Fibroblast of skin of right quadriceps (primary cell): ENCODE measurements at places on chromosomes 4 and X.

DNA sequence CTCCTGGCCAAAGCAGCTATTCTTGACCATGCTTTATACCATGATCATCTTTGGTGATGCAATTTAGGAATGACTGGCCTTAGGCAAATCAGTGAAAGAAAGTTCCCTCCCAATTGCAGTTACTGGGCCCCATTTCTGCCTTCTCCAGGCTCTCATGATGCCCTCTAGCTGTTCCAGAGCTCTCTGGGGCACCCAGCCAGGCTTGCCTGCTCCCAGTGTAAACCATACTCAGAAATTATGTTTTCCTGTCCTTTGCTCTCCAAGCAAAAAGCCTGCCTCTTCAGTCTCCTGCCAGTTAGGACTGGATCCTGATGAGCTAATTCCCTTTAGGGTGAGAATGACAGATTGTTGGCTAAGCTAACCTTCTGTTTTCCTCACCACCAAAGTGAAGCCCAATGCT, 85.3 kb upstream of the RBPJ start:
- peak; percentile 39 for DNase-seq

DNA sequence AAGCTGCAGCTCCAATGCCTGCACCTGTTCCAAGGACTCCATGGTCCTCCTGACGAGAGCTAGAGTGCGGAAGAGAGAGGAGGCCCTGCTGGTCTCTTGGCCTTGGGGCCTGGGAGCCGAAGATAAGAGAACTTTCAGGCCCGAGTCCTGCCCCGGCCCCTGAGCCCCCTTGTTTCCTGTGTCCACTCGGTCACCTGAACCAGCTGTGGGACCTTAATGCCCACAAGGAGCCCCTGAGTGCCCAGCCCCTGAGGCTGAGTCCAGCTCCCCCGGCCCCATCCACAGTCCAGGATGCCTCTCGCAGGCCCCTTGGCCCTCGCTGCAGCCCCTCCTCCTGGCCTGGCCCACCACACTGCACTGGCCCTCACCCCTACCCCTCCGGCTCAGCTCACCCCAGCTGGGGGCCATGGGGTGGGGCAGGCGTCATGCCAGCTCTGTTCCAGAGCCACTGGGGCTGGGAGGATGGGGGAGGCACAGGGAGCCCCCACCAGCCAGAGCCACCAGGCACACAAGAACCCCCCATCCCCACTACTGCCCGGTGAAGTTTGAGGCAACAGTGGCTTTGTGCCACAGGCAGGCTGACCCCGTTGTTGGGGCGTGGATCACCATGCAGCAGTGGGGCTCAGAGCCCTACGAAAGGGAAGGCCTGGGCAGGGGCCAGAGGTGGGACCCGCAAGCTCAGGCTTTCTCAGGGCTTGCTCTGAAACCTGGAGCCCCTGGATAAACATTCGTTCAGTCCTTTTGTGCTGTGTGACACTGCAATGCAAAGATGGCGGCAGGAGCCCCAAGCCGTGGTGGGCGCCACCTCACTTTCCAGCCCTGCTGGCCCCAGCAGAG, 14.1 kb downstream of the NAT8L start:
- no peak for DNase-seq

DNA sequence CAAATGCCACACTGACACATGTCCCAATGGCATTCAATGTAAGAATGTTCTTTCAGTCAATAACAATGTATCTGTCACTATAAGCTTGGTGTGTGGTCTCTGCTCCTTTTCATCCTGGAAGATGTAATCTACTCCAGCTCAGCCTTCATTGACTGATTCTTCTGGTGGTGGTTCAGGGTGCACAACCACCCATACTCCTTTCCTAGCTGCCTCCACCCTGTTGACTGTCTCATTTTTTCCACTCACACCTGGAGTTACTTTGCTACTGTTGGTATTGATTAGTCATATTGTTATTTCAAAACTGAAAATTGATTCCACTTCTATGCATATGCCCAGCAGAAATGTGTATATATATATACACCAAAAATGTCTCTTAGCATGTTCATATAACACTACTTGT, 140.5 kb downstream of the ASB9 start:
- no peak for DNase-seq

DNA sequence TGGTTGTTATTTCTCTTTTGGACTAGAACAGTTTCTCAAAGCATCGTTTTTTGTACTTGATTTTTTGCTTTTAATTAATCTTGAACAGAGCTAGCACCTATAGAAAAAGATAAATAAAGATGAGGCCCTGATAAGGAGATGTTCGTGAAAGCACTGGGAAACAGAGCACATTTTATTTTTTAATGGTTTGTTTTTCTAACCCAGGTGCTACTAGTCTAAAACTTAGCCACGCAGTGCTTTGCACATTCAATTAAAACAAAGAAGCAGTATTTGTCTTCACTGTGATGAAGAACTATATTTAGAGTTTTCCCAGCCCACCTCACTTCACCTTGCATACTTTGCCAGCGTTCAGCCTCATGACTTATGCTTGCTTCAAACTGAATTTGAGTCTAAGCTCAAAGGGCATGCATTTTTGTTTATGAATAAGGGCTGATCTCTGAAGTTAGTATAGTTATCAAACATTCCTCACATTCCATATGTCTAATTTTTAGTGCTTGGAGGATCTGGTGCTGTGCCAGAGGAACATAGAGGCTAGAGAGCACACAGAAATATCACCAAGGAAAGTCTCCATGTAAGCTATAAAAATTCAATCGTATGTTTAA, 76.7 kb downstream of the WWC2 start:
- DNase-seq, result peak; percentile 87

- no peak for DNase-seq
Measured at GRCh38 chr4:39096847-39097246, 34.8 kb downstream of the KLHL5 start.

DNA sequence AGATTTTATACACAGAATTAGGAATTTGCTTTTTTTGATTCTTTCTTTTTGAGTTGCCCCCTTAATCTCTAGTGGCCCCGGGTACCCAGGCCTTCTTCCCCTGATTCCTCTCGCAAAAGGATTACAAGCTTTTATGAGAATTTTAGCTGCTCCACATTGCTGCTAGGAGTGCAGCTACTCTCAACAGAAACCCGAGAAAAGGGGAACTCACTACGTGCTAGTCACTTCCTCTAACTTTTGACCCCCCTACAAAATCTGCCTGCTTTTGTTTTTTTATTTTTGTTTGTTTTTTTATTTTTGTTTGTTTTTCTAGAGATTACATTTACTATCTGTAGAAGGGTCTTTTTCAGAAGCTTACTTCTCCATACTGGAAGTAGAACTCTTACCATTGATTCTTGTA, 64.1 kb downstream of the ZNF81 start:
- DNase-seq, result no peak

GRCh38 chr4:112736718-112737135, 99.8 kb downstream of the LARP7 start:
- DNase-seq, result no peak

DNA sequence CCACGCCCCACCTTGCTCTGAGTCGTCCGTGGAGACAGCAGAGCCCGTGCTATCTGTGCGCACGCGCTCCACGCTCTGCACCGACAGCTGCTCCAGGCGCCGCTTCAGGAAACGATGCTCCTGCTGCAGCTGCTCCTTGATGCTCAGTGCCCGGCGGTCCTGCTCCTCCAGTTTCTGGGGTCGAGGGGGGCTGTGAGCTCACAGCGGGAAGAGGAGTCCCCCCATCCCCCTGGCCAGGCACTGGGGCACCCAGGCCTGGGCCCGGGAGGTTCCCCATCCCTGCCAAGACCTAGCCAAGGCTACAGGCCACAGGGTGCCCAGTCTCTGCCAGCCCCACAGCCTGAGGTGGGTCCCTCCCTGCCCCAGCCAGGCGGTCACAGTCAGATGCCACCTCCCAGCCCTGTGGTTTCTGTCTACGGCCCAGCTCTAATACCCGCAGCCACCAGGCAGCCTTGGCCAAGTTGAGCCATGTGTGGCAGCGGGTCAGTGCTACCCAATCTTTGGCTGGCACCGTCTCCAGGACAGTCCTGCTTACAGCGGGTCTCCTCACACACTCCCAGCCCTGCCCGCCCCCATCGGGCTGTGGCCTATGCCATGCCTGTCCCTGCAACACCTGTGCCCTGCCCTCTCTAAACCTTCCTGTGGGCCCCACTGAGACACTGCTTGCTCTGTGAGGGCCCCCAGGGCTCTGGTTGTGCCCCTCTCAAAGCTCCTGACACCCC, 9.3 kb upstream of the HAUS3 start:
- DNase-seq, result no peak

GRCh38 chr4:161555689-161556660, 607.8 kb downstream of the FSTL5 start:
- DNase-seq, result peak; percentile 58
